Stimulated activated CD4-positive, alpha-beta T cell treated with anti-CD3 and anti-CD28 coated beads, Interleukin-15, amount 100 ng/mL, for 1 hour (primary cell): ENCODE measurements at places on chromosomes 3 and 15.

GRCh38 chr15:38226608-38227266 is 25.9 kb upstream of the SPRED1 start:
- no peak for DNase-seq

DNA sequence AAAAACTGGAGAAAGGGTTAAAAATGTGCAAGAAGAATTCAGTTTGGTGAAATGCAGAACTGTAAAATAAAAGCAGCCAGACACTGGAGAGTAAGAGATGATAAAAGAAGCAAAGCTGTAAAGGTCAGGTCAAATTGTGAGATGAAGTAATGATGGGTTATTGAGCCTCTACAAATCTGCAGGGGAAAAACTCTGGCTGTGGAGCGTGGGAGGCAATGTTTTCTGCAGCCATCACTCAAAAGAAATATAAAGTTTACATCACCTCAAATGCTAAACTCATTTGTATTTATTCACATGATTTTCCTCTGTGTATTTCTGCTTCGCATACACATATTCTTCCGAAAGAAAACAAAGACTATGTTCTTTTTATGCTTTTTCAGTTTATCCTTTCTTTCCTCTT is 158.8 kb upstream of the GPR149 start:
- DNase-seq: no peak

GRCh38 chr3:94303266-94303665 is 240.4 kb downstream of the NSUN3 start:
- DNase-seq: no peak

DNA sequence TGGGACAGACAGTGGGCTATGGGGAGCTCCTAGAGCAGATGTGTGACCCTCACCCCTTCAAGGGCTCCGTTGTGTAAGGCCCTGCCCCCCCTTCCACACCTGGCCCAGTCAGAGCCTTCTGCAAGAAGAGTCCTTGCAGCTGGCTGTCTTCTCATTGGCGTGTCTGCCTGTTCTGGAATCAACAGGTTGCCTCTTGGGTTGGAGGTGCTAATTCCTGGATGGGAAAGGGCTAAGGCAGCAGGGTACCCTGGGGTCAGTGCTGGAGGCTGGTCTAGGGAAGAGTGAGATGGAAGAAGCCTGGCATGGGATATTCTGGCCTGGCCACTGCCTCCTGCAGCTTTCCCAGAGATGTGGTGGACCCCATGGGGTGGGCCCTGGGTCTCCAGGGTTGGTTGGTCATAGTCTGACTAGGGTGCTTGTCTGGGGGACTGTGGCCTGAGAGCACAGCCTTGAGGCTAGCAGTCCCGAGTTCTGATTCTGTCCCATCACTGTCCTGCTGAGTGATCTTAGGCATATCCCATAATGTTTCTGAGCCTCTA is 5.1 kb downstream of the TEX264 start:
- DNase-seq: no peak

DNA sequence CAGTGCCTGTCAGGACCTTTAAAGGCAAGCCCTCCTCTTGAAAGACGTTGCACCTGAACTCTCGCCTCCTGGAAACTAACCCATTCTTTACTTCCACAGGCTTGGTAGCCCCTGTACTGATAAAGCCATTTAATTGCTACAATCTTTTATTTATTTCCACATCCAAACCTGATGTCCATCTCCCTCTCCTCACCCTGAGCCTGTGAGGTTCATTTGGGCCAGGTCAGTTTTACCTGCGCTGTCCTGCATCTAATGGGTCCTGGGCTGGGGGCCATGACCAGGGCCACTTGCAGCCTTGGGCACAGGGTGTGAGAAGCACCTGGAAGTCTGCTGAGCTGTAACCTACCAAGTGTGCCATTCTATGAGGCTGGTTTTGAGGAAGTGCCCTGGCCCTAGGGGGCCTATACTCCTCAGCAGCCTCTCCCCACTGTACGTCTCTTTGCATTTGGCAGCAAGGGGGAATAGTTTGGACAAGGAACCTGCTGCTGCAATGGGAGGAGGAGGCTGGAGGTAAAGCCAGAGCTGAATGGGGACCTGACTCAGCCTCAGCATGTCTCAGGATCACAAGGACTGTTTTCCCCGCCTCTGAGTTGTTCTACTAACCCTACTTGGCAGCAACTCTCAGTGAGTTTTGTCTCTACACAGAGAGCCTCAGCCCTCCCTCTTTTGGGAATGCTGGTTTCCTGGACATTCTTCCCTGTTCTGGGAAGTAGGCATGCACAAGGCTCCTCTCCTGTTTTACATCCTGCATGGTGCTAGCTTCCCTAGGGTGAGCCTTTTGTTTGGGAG is 53.8 kb downstream of the WDR76 start:
- DNase-seq: no peak

- DNase-seq: no peak
These were observed 1.5 kb downstream of the CYP1A1 start for GRCh38 chr15:74723754-74724334.

DNA sequence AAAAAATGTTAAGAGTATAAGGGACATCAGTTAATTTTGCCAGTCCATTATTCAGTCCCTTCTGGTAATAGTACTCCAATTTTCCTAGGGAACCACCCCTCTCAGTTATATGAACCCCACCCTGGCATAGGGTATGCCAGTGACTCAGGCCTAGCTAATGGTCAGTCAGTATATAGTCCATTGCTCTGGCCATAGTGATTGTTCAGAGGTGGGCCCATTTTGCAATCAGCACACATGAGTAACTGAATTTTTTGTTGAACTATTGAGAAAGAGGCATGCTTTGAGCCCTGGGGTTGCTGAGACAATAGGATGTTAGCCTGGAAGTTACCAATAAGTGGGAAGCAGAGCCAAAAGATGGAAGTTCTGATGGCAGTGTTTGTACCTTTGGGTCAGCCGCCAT is 4.1 kb downstream of the LRCH3 start:
- no peak for DNase-seq

- DNase-seq: no peak
These were observed 27.6 kb downstream of the TKT start for GRCh38 chr3:53227993-53228885.

DNA sequence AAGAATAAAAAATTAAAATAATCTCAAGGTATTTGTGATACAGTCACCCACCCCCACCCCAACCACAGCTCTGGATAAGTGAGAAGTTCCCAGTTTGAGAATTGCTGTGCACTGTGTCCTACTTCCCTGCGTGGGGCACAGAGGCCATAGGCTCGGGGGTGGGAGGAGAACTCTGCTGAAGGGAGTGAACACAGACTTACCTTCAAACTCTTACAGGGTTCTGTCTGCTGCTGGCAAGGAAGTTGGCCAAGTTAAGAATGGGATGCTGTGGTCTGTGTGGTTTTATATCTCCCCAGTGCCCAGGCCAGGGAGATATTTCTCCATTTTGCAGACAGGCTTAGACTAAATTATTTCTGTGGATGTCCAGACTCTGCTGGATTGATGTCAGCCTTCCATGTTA is 37.6 kb downstream of the SPTSSB start:
- no peak for DNase-seq

- no peak for DNase-seq
These were observed 70.1 kb downstream of the HCN4 start for GRCh38 chr15:73298522-73299245.

DNA sequence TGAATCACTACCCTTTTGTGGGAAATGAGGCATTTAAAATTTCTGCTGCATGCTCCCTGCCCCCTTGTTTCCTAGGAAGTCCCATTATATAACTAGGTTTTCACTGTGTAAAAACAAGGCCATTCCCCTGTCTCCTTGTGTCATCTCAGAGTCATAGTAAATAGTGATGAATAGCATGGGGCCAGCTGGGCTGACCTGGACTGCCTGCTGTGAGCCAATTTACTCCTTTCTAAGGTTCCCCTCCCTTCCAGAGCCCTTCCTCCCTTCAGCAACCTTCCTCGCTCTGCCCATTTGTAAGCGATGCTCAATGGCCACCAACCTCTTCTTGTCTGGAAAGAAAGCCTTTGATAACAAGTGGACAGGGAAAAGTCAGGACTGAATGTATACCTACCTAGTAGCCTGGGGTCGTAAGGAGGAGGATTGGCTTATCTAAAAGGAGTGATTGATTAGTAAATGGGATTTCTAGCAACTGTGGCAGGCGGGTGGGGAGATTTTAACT is 11.7 kb downstream of the ITGA11 start:
- no peak for DNase-seq

DNA sequence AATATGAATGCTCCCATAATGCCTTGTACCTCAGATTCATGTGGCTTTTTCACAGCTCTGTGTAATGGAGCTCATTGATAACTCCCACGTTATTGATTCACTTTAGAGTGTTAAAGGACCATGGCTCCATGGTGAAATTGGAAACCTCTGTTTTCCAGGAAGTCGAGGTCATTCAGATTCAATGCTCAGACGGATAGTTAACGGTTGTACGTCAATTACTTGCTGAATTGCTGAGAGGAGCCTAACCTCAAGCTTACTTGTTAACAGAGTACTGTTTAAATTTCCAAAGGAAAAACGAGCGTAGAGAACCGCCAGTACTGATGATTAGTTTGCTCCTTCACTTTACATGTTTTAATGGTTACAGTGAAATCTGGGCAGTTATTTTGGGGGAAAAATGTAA is 11.1 kb downstream of the ABHD17C start:
- no peak for DNase-seq

DNA sequence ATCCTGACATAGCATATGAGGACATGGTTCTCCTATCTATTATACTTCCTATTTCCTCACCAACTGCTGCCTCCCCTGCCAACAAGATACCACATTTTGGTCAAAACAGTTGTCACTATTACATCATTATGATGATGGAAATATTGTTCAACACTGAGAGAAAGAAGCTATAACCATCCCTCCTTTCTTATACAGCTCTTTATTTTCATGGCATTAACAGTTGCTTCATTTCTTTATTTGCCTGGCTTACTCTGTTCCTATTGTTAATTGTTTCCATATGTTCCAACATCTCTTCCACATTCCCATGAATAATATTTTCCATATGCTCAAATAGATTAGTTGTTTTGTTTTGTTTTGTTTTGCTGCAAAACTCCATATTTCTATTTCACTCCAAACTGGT is 40.8 kb upstream of the FILIP1L start:
- no peak for DNase-seq

DNA sequence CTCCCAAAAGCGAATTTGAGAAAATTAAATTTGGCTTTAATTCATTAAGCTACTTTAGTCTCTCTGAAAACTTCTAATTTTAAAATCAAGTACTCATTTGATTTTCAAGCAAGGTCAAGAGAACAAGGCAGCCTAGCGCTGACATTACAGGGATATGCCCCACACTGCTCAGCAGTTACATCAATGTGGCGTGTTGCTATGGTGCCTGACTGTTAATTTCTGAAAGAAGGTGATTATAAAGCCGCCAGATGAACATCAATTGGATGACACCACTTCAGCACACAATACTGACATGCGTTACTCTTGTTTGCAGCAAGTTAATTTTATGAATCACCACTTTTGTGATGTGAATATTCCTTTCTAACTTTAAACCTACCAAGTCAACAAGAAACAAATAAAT is 284.4 kb downstream of the FOXP1 start:
- DNase-seq: no peak

- DNase-seq: no peak
These were observed 101.5 kb downstream of the ATG7 start for GRCh38 chr3:11373654-11374053.

- no peak for DNase-seq
These were observed 221.5 kb upstream of the TBL1XR1 start for GRCh38 chr3:177418787-177419186.

DNA sequence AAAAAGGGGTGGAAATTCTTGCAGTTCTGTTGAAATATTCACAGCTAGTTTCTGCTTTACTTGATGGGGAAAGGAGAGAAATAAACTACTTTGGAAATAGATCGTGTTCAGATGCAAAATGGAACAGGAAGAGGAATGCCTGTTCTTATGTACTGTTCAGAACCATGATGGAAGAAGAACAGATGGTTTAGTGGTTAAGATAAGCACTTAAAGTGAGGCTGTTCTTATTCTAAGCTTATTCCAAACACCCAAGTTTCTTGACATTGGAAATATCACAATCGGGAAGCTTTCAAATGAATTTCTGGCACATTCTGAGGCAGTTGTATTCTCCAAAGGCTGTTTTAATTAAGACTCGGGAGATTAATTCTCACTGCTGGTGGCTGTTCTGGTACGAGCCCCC is 228.5 kb downstream of the LSAMP start:
- no peak for DNase-seq

DNA sequence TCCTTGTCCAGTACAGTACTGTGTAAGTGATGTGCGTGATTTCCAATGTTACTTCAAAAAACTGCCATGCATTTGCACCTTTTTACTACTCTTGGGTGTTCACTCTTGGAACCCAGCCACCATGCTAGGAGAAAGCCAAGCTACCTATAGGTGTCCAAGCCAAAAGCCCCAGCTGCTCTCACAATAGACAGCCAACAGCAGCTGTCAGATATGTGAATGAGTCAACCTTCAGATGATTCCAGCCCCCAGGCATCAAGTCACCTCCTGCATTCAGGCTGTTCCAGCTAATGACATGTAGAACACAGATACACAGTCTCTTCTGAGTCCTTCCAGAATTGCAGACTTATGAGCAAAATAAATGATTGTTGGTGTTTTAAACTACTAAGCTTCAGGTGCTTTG is 417.7 kb upstream of the TGFBR2 start:
- DNase-seq: no peak

GRCh38 chr15:88249220-88249619 is 7.3 kb downstream of the NTRK3 start:
- DNase-seq: no peak

DNA sequence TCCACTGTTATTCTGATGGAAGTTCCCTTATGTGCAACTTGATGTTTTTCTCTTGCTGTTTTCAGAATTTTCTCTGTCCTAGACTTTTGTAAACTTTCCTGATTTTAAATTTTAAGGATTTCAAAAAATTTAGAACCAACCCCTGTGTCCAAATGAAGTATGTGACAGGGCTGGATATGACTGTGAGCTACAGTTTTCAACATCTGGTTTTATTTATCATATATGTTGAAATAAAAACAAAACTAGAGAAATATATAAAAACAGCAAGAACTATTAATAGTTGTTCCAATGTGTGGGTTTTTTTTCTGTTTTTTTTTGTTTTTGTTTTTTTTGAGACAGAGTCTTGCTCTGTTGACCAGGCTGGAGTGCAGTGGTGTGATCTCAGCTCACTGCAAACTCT is 47.4 kb upstream of the PSMD6 start:
- DNase-seq: no peak
